Activated CD8-positive, alpha-beta memory T cell treated with anti-CD3 and anti-CD28 coated beads, Interleukin-2, amount 50 U/mL, for 48 hours (primary cell): ENCODE measurements at places on chromosomes 2 and 18.

DNA sequence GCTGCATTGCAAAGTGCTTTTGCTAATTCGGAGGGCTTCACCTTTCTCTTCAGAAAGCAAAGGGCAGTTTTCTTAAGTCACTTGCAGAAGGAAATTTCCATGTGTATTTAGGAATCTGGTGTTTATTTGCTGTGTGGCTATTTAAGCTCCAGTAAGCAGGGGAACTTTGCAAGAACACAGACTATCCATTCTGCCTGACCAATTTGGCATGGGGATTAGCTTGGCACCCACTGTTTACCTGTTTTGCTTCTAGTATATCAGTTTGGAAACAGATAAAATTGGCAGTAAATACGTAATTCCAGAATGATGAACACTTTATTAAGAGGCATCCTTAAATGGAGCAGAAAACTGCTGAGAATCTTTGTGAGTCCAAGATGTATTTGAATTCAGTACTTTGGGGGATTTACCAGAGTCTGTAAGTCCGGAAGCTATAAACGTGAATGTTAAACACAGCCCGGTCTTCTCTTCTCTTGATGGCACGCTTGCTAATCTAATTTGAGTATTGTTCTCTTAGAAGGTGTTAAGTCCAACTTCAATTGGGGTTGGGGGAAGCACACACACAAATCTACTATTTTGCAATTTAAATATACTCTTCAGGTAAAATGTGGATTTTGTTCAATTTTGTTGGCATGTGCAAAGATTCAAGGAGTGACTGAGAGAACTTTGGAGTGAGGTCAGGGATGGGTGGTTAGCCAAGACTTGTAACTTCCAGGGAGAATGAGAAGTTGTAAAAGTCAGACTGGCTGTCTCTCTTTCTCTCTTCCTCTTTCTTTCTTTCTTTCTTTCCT, 650 bp downstream of the ACKR3 start:
- DNase-seq = no peak

- no peak for DNase-seq
Measured at GRCh38 chr18:25282282-25282681, 69.7 kb downstream of the ZNF521 start.

- no peak for DNase-seq
Measured at GRCh38 chr2:239128706-239129105, 272.1 kb downstream of the HDAC4 start.

DNA sequence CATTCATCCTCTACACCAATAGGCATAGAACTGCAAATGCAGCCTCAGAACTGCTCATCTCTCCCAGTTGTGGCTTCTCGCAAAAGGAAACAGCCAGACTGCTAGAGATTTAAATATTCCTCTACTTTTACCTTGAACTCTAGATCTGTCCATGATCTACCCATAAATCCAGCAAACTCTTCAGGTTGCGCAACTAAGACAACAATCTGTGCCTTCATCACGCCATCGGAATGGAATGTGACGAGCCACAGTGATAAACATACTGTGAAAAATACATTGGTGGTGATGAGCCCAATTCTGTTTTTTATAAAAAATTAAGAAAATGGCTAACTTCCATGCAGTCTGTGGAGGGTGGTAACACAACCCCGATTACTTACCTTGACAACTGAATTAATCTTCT, 626.7 kb downstream of the LRRTM4 start:
- DNase-seq = no peak

DNA sequence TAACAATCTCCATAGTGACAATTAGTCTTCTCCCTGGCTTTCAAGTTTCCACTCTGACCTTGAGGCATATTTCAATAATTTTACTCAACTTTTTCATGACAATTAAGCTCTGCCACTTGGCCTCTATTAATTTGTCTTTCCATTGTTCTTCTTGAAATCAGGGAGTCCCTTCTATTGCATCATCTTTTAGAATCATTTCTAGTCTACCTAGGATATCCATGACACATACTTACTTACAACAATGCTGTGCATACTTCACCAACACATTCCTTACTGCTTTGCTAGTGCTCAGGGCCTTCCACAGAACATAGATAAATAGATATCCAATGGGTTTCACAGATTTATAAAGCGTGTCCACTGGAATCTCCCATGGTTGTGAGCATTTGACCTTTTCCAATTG, 331.5 kb upstream of the LRP1B start:
- DNase-seq = no peak
